ENCODE measurements at places on chromosomes 3 and 15.

GRCh38 chr3:175741951-175742350, 882.8 kb downstream of the NAALADL2 start:
- no peak for DNase-seq

DNA sequence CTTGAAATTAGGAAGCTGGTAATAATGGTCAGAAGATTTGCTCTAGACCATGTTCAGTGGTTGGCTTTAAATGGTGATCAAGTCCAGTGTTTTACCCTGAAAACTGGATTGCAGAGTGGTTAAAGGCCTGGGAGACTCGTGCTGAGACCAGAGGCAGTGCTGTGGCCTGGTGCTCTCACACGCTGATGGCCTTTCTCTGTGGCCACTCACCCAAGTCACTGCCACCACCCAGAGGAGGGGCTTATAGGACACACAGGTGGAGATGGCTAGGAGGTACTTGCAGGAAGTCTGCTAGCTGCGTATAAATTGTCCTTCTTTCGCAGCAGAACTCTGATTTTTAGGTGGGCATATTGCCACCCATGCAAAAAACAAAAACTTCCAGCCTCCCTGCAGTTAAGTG, 6.2 kb upstream of the EHD4 start:
- DNase-seq: no peak

- no peak for DNase-seq
Measured at GRCh38 chr15:69088300-69088965, 72.0 kb upstream of the GLCE start.

DNA sequence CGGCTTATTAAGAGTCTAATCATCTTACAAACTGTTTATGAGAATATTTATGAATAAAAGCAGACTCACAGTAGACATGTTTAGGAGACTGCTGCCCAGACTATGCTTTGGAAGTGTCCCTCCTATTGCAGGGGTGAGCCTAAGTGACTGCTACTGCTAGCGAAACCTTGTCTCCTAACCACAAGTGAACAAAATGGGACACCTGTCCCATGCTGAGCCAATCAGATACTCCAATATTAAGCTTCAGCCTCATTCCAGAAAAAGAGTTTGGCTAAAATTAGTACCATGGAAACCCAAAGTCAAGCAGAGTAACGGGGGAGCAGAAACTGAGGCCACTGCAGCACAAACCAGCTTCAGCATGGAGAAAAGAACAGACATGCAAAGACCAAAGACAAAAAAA, 4.6 kb downstream of the DENND6A start:
- no peak for DNase-seq

GRCh38 chr3:62451211-62451887, 78.0 kb upstream of the FEZF2 start:
- DNase-seq: no peak

GRCh38 chr15:68268405-68268804, 9.1 kb upstream of the FEM1B start:
- no peak for DNase-seq

- DNase-seq: no peak
Measured at GRCh38 chr3:38119821-38120692, 16.9 kb downstream of the ACAA1 start.

DNA sequence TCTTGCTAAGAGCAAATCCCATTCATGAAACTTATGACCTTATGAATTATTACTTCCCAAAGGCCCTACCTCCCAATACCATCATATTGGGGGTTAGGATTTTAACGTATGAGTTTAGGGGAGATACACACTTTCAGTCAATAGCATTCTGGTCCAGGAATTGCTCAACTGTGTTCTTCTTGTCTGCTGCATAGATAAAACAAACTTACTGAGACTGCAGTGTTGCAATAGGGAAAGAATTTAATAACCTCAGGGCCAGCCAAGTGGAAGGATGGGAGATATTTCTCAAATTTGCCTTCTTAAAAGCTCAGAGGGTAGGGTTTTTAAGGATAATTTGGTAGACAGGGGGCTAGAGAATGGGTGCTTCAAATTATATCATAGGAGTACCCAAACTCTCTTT, 625.8 kb downstream of the OTOL1 start:
- no peak for DNase-seq

- DNase-seq: peak; percentile 93
Measured at GRCh38 chr3:14261229-14261628, 82.6 kb downstream of the LSM3 start.

GRCh38 chr3:172716476-172716875, 5.6 kb upstream of the NCEH1 start:
- DNase-seq: no peak

GRCh38 chr3:99319961-99320360, 318.4 kb upstream of the COL8A1 start:
- no peak for DNase-seq

- no peak for DNase-seq
Measured at GRCh38 chr15:93071469-93071936, 17.5 kb downstream of the RGMA start.

DNA sequence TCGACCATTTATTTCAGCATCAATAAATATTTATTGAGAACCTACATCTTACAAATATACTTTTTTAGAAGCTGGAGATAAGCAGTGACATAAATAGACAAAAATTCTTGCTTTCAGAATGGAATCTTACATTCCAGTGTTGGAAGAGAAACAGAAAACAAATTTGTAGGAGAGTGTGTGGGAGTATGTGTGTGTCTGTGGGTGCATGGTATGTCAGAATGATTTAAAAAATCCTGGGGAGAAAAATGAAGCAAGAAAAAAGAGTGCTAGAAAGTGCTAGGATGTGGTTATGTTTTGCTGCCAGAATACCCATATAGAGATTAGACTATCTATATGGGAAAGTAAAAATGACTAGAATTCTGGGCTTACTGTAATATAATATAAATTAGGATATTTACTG, 561.7 kb upstream of the SGO1 start:
- DNase-seq: no peak

DNA sequence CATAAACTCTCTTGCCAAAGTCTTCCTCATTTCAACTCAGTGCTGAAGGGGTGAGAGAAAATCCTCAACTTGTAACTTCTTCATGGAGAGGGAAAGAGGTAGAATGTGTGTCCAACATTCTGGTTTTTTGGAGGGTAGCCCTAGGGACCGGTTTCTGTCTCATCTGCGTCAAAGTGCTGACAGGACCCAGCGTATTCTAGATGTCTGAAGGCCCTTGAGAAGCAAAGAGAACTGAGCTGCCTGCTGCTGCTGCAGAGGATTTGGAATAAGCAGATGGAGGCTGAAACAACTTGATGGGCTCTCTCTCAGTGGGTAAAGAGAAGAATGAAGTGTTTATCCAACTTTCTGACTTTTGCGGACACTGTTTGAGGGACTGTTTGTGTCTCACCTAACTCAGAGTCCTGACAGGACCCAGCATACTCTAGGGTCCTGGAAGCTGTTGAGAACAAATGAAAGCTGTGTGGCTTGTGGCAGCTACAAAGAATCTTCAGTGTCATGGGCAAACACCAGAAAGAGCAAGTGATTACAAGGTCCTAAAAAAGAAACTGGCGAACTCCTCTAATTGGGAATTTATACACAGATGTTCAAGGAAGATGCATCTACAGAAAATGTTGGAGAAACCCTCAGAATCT, 174.4 kb downstream of the SI start:
- DNase-seq: no peak

GRCh38 chr15:64783796-64784195, 8.4 kb upstream of the RBPMS2 start:
- DNase-seq: no peak

GRCh38 chr3:64445109-64445943, 220.1 kb upstream of the PRICKLE2 start:
- no peak for DNase-seq

DNA sequence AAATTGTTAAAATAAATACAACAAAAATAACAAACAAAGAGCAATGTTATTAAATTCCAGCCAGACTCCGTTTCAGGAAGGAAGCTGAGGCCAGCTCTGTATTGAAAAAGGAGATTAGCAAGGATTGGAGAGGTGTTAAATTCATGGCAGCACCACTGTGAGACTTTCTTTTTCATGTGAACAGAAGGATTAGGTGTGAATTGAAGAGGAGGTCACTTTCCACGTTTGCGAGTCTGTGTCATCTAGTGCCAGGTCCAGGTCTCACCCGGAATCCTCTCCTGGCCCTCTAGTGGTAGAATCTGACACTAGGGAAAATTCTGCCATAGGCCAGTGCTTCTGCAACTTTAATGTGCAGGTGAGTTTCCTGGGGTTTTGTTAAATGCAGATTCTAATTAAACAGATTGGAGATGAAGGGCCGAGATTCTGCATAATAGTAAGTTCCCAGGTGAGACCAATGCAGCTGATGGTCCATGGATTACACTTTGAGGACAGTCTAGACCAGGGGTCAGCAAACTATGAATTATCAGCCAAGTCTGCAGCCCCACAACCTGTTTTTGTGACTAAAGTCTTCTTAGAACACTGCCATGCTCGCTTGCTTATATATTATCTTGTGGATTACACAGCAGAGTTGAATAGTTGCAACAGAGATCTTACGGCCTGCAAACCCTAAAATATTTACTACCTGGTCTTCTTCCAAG, 9.2 kb upstream of the SLC6A1 start:
- DNase-seq: no peak

DNA sequence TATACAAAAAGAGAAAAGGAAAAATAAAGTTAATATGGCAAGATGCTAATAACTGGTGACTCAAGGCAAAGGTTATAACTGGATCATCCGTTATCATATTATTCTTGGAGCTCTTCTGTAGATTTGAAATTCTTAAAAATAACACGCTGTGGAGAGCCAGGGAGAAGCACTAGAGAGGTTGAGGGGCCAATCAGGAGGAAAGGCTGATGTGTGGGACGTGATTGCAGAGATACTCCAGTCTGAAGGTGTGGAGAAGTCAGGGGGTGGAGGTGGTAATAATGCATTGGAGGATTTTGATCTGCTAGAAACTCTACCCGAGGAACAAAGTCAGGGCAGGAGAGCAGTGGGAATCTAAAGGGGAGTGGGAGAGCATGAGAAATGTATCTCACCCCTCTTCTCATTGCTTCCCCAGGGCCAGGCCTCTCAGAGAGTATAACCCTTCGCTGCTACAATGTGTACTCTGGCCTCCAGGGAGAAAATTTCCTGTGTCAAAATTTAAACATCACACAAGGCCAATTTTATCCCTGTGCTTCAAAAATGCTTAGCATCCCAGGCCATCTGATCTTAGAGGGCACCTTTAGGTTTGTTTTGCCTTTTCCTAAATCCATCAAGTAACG, 211.5 kb upstream of the SEMA6D start:
- DNase-seq: no peak
